ENCODE measurements at places on chromosomes 5 and 9.

DNA sequence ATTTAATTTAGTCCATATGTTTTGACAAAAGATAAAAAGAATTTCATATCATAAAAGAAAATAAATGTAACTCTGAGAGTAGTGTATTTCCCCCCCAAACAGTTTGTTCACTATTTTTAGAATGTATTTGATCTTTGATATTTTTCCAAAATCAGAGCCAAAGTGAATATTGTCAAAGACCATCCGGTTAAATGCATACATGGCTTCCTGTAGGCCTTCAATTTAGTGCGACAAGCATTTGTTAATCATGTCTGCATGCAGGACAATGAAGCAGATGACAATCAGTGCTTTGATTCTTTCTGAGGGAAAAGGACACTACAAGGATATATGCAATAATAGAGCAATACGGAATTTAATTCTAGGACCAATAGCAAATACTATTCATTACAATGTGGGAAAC is 79.8 kb downstream of the ACTBL2 start:
- no peak for DNase-seq

- no peak for DNase-seq
These were observed 657.5 kb upstream of the WWC1 start for GRCh38 chr5:167633931-167634341.

GRCh38 chr9:94802793-94803192 is 76.3 kb downstream of the AOPEP start:
- no peak for DNase-seq

- DNase-seq = no peak
These were observed 214.4 kb downstream of the SEMA6A start for GRCh38 chr5:116360008-116360853.

DNA sequence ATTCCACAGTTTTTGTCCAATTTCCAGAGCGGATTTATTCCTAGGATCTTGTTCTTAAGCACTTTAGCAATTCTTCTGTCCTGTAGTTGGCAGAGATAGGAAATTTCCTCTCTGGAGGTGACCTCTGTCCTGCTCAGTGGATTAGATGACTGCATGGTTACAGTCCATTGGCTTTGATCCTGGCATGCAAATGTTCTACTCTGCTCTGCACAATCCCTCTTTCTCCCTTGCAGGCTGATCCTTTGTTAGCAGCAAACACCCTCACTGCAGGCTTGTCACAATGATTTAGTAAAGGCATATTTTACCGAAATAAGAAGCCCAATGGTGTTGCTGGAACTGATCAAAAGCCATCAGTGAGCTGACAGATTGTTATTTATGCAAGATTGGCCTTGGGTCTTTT is 243.8 kb downstream of the COX7C start:
- peak; percentile 59 for DNase-seq

DNA sequence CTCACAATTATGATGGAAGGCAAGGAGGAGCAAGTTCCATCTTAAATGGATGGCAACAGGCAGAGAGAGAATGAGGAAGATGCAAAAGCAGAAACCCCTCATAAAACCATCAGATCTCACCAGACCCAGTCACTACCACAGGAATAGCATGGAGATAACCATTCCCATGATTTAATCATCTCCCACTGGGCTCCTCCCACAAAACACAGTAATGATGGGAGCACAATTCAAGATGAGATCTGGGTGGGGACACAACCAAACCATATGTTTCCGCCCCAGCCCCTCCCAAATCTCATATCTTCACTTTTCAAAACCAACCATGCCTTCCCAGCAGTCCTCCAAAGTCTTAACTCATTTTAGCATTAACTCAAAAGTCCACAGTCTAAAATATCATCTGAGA is 304.0 kb downstream of the TUSC1 start:
- no peak for DNase-seq

DNA sequence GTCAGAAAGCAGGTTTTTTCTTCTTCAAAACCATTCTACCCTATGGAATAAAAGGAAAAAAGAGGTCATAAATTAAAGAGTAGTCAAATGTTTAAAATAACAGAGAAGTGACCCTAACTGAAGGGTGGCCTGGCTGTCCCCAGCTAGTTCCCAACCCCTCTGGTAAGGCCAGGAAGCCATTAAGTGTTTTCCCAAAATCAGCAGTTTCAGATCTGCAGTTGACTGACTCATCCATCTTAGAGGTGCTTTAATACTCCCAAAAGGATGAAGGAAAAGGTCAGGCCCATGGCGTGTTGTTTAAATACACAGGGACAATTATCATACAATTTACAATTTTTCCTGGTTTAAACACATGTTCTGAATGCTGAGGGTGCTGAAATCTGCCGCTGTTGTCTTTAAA is 47.9 kb upstream of the TBC1D9B start:
- no peak for DNase-seq

DNA sequence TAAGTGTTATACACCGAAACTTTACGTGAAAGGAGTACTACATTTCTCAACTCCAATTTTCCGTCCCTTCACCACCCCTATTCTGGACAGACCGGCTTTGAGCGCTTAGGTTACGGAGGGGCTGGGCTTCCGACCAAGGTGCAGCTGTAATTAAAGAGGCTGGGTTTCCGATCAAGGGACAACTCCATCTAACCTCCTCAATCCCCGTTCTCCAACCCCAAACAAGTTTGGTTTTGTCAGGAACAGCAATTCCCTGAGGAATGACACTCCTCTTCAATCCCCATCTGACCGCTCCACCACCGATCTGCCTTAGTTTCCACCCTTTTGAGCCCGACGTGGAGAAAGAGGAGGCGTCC is 577 bp downstream of the TUT7 start:
- DNase-seq = no peak

DNA sequence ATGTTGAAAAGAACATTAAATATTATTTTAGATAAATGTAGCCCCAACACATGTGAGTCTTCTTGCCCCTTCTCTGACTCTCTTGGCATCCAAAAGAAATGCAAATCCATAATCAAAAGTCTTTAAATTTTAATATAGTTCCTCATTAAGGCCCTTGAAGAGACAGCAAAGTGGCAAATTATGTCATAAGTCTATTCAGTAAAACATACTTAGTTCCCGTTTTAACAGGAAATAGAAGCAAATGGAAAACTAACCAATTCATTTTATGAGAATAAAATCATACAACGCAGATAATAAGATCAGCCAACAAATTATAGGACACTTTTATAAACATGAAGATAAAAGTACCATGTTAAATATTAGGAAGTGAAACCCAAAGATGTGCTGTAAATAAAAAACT is 20.1 kb upstream of the IFNB1 start:
- DNase-seq = no peak

GRCh38 chr5:172412724-172413286 is 41.5 kb downstream of the SH3PXD2B start:
- no peak for DNase-seq

DNA sequence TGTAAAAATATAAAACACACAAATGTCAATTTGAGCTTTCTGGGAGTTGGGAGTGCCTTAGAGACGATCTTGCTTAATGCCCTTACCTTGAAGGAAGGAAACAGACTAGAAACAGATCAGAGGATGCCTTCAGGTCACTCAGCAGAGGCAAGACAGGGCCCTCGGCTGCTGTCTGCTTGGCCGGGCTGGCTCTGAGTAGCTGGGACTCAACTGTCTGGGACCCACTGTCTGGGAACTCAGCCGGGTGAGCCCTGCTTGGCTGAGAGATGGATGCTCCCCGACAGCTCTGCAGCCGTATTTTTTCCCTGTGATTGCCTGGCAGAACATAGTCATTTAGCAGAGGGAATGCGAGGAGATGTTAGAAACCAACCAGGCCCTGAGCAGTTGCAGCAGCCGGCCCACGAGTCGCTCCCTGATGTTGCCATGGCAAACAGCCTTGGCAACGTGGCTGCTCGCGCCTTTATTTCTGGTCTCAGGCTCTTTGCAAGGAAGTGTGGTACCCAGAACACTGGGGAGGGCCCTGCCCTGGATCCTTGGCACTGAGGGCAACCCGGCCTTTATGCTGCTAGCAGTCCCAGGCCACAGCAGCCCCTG is 10.9 kb downstream of the PPARGC1B start:
- no peak for DNase-seq

DNA sequence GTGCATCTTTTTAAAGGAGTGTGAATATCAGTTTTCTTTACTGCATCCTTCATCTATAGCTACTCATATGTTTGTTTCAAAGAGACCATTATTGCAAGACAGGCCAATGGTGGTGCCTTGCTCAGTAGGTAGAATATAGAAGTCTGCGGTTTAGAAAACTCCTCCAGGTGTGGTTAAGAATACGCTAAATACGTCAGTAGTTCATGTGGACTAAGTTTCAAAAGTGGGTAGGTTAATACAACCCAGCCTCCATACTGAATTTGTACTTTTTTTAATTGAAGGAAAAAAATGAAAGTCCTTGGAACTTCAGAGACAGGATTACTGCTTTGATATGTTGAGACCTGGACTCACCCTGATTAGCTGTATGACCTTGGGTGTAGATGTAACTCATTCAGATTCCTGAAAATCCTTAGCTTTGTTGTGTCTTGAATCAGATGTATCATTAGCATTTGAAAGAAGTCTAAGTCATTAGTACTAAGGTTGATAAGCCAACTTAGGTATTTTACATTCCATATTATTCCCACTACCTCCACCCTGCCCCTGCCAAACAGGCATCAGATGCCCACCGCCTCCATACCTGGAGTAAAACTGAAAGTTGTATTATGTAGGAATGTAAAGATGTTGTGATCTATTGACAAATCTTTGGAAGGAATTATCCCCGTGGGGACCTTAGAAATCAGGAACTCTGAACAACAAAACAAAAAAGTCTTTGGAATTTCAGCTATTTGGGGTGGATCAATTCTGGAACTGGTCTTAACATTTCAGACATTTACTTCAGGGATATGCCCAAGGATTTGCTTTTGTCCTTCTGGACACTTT is 6.1 kb downstream of the BASP1 start:
- no peak for DNase-seq

- no peak for DNase-seq
These were observed 251.4 kb downstream of the GLIS3 start for GRCh38 chr9:4048441-4048840.

DNA sequence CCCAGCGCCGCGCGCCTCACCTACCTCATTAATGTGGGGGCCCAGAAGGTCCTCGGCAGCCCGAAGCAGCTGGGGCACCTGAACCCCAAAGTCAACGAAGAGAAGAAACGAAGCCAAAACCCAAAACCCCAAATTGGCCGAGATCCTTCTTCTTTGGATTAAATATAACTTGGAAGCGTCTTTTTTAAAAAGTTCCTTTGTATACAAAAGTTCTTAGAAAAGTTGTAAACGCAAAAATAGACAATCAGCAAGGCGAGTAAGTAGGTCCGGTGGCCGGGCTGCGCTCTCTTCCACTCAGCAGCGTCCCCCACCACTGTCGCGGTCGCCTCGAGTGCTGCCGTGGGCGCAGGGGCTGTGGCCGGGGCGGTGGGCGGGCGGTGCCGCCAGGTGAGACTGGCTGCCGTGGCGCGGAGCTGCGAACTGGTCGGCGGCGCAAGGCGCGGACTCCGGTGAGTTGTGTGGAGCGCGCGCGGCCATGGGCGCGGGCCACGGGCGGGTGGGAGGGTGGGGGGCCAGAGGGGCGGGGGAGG is 360 bp downstream of the KLF4 start:
- DNase-seq = no peak

DNA sequence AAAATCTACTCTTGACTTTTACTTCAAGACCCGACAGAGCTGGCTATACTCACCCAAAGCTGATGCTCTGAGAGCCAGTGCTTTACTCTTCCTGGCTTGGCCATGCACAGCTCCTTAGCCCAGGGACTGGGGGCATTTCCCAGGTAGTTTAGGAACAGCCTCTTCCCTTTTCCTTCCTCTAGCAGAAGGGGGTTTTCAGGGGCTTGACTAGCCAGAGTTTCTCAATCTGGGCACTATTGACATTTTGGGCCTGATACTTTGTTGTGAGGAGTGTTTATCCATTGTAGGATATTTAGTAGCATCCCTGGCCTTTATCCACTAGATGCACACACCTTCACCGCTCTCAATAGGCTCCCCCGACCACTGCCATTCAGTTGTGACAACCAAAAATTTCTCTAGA is 50.0 kb upstream of the RFX3 start:
- no peak for DNase-seq

GRCh38 chr9:130118841-130119518 is 53.2 kb upstream of the NCS1 start:
- DNase-seq = no peak

DNA sequence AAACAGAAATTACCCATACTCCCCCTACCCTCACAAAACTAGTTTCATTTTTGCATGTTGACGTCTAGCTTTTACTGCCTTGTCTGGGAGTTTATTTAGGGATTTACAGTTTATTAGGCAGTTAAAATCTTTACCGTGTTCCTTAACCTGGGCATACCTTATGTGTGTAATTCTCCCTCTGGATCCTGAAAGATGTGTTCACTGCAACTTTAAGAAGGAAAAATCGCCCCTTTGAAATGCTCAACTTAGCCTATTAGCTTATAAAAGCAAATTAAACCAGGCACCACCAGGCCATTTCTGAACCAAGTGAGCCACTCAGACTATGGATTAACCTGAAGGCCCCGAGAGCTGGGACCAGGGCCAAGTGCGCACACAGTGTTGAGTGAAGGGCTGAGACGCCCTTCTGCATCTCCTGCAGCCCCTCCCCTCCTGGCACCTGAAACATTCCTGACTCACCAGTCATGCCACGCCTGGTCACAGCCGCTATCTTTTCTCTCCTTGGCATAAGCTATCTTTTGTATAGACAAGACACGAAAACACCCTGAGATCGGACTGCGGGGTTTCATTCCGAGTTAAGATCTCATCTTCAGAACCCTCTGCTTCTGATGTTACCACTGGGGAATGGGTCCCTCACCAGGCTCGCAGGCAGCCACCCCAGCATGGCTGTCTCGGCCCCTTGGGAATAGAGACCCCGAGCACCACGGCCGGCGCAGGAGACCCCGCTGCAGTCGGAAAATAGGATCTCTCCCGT is 111.9 kb downstream of the ROR2 start:
- DNase-seq = peak; percentile 96

DNA sequence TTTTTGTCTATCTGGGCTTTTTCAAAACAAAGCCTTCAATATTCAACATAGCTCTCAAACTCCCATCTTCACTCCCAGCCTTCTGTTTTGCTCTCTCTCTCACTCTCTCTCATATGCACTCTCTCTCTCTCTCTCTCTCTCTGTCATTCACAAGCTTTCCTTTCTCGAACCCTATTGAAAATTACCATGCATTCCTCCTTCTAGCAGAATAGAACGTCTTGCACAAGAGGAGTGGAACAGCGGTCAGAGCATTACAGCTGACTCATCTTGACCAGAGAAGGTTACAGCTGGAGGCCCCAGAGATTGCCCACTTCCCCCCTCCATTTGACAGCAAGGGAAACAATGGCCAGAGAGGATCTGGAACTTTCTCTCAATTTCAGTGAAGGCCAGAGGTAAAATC is 51.0 kb upstream of the LIFR start:
- DNase-seq = no peak

GRCh38 chr5:111461255-111461671 is 51.1 kb downstream of the STARD4 start:
- peak; percentile 11 for DNase-seq

- DNase-seq = no peak
These were observed 79.4 kb downstream of the SPTLC1 start for GRCh38 chr9:92035687-92036410.

- DNase-seq = no peak
These were observed 1823.9 kb upstream of the CDH9 start for GRCh38 chr5:28862137-28862859.

Data from retinal pigment epithelial cell (primary cell).